Eye (tissue), 1 donor: ENCODE measurements at places on chromosomes 7 and 10.

DNA sequence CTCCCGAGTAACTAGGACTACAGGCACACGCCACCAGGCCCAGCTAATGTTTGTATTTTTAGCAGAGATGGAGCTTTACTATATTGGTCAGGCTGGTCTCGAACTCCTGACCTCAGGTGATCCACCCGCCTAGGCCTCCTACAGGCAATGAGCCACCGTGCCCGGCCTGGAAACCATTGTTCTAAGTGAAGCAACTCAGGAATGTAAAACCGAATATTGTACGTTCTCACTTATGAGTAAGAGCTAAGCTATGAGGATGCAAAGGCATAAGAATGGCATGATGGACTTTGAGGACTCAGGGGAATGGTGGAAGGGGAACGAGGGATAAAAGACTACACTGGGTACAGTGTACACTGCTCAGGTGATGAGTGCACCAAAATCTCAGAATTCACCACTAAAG, 235.1 kb upstream of the AUTS2 start:
- no peak for DNase-seq

DNA sequence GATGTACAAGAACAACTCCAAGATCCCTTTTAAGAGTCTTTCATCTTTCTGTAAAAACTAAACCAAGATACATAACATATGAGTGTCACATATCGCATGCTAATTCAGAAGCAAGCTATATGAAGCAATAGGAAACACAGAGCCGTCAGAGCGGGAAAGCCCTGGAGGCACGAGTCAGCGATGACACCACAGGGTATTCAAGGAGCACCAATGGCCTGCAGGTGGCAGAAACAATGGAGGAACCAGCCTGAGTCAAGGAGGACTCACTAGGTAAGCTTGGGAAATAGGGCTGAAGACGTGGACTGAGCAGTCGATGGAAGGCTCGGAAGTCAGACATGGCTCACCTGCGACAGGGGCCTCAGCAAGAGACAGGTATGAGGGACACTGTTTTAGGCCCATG, 214.4 kb downstream of the FAM107B start:
- DNase-seq = no peak

- no peak for DNase-seq
Observed at GRCh38 chr7:44152971-44153947, 12.1 kb upstream of the MYL7 start.

DNA sequence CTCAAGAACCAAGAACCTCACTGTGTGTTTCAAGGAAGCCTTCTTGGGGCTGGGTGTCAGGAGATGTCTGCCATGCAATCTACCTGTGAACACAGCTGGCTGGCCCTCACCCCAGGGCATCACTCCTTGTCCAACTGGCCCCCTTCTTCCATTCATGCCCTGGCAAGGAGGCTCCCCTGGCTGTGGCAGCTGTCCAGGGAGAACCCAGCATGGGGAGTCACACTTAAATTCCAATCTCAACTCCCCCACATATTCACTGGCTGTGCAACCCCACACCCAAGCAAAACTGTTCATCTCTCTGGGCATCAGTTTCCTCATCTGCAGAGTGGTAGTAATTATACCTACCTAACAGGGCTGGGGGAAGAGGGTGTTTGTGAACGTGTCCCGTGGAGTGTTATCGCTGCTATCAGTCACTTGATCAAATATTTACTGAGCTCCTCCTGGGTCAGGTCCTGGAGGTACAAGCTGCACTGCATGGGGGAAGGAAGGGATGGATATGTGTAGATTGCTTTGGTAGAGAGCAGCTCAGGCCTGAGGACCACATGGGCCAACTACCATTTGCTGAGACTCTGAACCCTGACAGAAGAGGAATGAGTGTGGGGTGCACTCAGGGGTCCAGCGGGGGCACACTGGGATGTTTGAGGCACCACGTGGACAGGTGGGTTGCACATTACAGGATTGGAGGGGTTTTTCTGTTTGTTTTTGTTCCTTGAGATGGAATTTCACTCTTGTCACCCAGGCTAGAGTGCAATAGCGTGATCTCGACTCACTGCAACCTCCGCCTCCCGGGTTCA, 2.1 kb upstream of the GPRIN2 start:
- DNase-seq = no peak

DNA sequence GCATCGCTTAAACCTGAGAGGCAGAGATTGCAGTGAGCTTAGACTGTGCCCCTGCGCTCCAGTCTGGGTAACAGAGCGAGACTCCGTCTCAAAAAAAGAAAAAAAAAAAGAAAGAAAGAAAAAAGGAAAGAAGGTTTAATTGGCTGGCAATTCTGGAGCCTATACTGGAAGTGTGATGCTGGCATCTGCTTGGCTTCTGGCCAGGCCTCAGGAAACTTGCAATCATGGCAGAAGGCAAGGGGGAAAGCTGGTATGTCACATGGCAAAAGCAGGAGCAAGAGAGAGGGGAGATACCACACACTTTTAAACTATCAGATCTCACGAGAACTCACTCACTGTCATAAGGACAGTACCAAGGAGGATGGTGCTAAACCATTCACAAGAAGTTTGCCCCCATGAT, 190.0 kb downstream of the CALN1 start:
- no peak for DNase-seq

GRCh38 chr10:86524225-86524962, 2.8 kb upstream of the WAPL start:
- no peak for DNase-seq

GRCh38 chr10:50152792-50153272, 85.1 kb downstream of the WASHC2A start:
- peak; percentile 54 for DNase-seq

DNA sequence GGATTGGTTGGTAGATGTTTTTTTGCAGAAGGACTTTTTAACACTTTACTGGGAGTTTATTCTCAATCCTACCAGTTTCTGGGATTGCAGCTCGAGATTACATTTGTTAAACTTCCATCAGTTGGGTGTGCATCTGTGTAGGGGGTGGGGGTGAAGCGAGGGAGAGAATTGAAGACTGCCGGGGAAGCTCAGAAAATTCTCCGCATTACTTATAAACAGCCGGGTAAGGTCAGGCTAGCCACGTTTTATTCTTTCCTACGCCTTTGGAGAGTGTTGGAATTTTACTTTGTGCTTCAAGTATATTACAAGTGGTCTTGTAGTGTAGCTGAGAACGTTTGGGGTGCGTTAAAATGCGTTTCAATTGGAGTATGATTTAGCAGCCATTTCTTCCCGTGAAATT, 1.1 kb downstream of the PALS2 start:
- DNase-seq = no peak

DNA sequence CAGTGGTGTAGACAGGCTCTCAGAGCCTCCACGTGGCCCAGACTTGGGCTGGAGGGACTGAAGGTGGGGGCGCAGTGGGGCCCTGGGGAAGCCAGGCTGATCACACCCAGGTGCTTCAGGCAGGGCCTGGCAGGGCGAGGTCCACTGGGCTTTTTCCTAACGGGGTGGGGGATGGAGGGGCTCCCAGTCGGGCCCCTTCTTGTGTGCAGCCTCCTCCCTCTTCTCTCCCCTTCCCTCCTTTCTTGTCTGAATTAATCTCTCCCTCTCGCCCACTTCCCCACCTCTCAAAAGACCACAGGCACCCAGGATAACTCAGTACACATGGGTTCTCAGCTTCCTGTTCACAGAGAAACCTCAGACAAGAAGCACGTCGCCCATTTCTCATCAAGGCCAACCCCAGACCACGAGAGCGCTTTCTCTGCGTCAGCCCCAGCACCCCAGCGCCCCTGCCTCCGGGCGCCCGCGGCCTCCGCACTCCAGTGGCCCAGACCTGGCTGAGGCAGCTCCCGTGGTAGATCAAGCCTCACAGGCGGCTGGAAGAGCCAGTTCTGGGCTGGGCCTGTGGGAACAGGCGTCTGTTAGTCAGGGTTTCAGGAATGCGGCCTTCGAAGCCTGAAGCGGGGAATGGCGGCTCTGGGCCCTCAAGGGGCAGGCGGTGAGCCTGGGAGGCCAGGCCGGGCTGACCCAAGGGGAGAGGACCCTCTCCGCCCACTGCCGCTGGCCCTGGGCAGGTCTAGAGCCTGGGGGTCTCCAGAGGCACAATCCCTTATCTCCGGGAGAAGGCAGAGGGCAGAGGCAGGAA, 50.6 kb downstream of the PWWP2B start:
- DNase-seq = peak; percentile 78

- no peak for DNase-seq
Observed at GRCh38 chr10:68053553-68053952, 21.5 kb downstream of the HERC4 start.

DNA sequence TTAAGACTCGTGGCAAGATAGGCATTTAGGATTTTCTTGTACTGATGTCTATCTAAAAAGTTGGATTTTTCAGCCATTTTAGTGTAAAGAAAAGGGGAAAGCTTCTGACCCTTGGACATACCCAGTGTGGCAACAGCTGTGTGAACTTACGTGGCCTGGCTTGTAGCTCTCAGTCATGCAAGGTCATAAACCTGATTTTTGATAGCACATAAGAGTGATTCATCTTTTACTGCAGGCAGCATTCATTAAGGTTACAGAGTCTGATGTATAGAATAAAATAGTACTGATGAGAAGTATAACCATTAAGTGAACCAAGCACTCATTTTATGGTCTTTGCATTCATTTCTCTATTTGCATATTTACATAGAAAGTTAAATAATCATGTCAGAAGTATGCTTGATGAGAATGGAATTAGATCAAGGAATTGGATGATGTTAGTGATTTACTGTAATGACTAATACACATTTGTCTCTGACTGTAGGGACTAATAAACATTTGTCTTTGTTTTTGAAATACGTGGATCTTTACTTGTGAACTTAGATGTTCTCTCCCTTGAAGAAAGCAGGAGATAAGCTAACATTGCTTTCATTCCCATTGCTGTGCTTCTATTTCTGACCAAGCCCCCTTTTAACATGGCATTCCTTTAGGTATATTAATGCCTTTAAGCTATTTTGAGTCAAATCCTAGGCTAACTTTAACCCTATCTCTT, 88.2 kb downstream of the GSDME start:
- DNase-seq = no peak

- DNase-seq = no peak
Observed at GRCh38 chr7:42939457-42940240, 7.5 kb downstream of the MRPL32 start.

DNA sequence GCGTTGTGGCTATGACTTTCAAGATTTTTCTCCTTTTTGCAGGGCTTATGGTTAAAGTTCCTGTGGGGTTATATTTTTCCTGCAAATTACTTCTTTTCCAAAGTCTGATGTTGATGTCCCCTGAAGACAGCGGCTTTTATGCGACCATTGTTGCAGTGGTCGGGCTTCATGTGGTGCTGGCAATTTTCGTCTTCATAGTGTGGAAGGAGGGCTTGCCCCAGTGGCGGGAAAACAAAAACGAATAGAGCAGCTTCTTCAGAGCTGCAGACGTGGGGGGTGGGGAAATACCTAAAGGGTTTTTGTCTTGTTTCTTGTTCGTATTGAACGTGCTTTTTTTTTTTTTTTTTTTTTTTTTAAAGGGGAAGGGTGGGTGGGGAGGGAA, 53.8 kb downstream of the MCMBP start:
- no peak for DNase-seq

DNA sequence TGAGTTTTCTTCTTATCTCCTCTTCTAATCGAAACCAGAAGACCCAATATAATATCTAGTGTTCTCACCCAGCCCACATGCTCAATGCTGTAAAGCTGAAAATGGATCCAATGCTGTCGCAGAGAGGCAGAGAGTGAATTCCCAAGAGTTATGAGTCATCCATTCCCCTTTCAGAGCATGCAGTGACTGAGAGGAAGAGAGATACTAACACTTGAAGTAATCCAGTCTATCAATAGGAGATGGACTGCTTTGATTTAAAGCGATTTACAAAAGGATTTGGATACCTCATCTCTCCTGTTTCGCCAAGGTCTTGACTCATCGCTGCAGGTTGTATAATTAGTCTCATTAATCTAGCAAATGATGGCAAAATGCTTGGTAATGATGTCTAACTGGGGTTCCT, 41.5 kb upstream of the PRKCQ start:
- DNase-seq = peak; percentile 32

GRCh38 chr7:55571511-55572377, 558 bp downstream of the VOPP1 start:
- DNase-seq = peak; percentile 82

DNA sequence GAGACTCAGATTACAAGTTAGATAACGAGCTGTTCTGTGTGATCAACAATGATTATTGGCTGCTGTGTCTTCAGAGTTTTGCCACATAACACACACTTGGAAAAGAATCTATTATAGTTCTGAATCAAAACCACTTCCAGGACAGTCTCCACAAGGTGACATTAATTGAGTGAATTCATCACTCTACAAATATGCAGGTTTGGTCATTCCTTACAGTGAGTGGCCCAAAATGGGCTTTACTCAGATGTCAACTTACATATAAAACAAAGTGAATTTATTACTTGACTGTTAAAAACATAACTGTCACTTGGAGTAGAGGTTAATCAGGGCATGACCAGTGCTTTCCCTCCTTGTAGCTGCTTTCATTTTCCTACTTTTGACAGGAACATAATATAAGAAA, 984.3 kb downstream of the REEP3 start:
- DNase-seq = no peak

DNA sequence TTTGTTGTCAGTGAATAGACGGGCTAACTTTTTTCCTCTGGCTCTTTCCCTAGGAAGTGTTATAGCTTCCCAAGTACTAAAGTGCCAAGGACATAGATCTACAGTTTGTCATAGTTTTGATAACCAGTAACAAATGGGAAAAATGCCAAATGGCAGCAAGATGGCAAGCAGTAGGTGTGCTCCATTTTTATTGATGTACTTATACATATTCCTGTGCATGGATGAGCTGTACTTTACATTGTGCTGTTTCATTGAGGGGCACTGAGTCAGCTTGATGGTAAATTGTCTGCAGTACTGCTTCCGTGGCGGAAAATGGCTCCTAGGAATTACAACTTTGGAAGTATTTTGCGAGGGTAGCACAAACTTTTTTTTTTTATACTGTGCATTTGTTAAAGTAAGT, 7.1 kb downstream of the ADAM22 start:
- DNase-seq = no peak

- DNase-seq = no peak
Observed at GRCh38 chr10:48492201-48492600, 112.7 kb downstream of the ARHGAP22 start.

DNA sequence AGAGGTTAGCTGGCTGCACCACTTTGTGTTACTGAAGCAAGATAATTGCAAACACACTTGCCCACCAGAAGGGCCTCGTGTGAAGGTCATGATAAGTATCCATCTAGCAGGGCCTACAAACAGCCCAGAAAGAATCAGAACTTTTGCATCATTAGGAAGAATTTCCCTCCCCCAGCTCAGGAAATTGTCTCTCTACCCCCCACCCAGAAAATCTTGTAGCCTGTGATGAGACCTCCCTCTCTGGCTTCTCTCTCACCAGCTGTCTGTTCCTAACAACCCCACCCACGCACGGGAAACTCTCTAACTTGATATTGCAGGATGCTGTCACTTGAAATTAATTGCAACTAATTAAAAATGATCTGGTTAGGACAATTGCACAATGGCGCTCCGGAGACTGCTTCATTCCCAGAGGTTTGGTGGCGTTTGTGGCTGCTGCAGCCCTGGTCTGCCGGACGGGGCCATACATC, 34.5 kb downstream of the ZNF503 start:
- DNase-seq = peak; percentile 63

- no peak for DNase-seq
Observed at GRCh38 chr7:139044813-139045794, 9.3 kb upstream of the ZC3HAV1L start.

- no peak for DNase-seq
Observed at GRCh38 chr7:133712544-133712943, 414.6 kb upstream of the LRGUK start.
